ENCODE measurements at places on chromosomes 6 and 20.
A peak's percentile ranks its signal among the peaks of the same experiment; 100 is the strongest.

- DNase-seq: no peak
These were observed 31.8 kb downstream of the PLCB4 start for GRCh38 chr20:9100691-9101090.

DNA sequence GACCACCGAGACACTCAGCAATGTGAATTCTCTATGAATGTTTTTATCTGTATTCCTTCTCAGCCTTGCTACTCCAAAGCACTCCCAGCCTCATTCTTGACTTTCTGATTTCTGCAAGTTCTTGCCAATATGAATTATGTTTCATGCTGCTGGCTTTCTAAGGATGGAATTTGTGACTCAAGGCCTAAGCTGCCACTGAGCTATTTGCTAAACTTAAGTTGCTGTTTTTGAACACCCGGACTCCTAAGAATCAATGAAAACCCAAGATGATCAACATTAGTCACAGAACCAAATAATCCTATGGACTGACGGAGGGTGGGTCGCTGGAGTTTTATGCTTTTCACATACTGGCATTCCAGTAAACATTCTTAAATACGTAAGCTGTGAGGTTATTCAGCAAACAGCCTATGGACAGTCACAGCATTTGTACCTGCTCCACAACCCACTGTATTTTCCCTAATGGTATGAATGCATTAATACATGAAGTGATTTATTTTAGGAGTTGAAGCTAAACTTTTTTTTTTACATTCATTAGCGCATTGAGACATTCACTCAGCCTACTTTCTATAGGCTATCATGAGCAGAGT lies 8.2 kb upstream of the PXDC1 start:
- DNase-seq: peak; percentile 87

- peak; percentile 21 for DNase-seq
These were observed 4.0 kb downstream of the MKKS start for GRCh38 chr20:10430000-10430466.

GRCh38 chr6:9890469-9890868 lies 524.4 kb downstream of the TFAP2A start:
- DNase-seq: no peak

GRCh38 chr20:50092436-50092835 lies 20.5 kb downstream of the UBE2V1 start:
- DNase-seq: no peak

DNA sequence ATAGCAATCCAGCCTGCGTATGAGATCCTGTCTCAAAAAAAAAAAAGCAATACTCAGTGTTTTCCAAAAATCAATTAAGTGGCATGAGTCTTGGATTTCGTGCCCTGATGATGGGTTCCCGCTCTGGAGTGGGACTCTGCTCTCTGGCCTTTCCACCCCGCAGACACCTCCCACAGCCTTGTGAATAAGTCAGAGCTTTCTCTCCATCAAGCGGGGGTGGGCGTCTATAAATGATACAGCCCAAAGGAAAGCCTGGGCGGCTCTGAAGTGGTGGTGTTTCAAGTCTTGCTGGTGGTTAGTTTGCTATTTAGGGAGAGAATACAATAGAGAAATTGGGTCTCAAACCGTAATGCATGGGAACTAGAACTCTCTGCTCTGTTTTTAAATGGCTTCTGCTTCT lies 52.5 kb upstream of the TAGAP start:
- DNase-seq: no peak

DNA sequence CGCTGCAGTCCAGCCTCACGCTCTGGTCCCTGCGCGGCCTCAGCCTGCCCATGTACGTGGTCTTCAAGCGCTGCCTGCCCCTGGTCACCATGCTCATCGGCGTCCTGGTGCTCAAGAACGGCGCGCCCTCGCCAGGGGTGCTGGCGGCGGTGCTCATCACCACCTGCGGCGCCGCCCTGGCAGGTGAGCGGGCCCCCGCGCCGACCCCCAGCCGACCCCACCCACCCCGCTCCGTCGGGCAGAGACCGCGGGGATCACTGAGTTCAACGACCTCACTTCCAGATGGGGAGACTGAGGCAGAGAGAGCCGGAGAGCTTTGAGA lies 545 bp downstream of the SLC35D3 start:
- no peak for DNase-seq

DNA sequence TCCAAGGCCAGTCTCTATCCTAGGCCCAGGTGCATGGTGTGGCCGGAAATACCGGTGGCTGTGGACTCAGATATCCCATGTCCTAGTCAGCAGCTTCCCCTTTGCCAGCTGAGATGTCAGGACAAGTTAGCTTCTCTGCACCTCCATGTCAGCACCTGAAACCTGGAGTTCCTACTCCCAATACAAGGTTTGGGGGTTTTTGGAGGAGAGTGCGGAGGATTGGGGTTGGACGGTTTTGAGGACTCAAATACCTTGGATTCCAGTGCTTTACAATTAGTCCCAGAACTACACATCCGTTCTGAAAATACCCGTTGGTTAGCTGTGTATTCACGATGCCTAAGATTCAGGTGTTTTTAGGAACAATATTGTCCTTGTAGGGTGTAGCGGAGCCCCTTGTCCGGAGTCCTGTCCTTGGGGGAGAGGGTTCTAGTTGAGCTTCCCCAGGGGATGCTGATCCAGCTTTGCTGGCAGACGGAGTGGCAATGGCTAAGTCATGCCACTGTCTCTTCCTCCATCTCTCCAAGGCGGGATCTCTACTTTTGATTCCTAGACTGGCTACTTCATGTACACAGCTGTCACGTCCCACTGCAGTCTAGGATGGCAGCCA lies 45.0 kb downstream of the ADNP start:
- no peak for DNase-seq

GRCh38 chr6:110358553-110359160 lies 508 bp upstream of the METTL24 start:
- DNase-seq: no peak

- no peak for DNase-seq
These were observed 3.8 kb upstream of the MLN start for GRCh38 chr6:33807606-33808005.

DNA sequence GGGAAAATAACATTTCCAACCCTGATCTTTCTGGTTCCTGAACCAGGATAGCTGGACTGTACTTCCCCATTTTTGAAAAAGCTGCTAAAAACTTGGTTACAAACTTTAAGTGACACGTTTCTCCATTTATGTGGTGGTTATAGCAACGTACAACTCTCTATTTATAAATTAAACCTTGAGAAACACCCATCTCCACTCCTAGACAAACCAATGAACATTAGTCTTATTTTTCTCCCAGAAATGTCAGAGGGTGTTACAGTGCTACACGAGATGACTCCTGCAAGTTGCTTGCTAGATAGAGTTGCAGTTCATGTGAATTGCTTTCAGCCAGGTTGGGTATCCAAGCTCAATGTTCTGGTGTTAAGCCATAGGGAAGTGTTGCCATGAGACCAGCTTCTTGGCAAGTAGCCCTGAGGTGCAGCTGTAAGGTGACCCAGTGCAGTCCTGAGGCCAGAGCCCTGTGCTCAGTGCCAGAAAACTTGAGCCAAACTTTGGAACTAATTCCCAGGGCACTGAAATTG lies 51.3 kb upstream of the REV3L start:
- peak; percentile 9 for DNase-seq

GRCh38 chr6:128516514-128516898 lies 3.9 kb downstream of the PTPRK start:
- peak; percentile 35 for DNase-seq

DNA sequence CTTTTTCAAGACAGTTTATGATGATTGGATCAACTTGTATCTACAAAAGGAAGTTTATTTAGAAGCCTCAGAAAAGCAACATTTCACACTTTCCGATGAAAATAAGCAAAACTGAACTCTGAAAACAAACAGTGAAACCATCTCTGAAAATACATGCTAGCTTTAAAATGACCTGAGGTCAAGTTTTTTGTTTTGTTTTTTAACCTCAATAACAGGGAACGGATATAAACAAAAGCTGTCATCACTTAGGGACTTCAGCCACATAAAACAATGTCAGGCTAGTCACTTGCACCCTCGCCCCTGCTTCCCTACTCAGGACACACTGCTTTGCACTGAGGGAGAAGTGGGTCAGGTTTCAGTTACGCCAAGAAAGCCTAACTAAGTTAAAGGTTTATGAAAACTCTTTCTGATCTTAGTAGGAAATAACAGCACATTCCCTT lies 11.6 kb downstream of the BACH2 start:
- no peak for DNase-seq

DNA sequence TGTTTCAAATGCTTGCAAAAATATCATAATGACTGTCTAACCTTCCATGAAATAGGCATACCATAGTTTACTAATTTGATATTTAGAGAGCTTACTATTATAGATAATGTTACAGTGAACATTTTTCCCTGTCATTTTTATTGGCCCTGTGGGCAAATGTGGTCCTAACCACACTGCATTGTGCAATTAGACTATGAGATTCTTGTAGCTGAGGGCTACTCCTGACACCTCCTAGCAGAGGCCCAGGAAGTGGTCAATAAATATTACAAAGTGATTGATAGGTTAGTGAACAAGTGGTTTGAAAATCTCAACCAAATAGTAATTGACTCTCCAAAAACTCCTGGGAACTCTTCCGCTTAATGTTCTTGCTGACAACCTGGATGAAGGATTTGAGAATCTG lies 160.5 kb upstream of the KCNG1 start:
- DNase-seq: peak; percentile 28

DNA sequence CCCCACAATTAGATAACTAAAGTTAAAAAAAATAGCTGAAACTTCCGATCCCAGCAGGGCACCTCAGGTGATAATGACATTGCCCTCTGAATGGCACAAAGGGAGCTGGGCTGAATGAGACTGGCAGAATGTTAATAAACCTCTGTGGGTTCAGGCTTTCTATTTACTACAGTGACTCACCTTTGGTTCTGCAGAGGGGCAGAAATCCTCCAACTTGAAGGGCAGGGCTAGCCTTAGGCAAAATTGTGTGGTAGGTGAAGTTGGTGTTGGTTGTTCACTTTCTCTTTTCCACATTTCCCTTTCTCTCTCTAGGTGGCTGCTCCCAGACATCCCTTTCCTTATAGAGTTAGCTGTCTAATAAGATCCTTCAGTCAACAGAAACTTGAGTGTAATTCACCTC lies 625.2 kb downstream of the EPM2A start:
- peak; percentile 22 for DNase-seq

DNA sequence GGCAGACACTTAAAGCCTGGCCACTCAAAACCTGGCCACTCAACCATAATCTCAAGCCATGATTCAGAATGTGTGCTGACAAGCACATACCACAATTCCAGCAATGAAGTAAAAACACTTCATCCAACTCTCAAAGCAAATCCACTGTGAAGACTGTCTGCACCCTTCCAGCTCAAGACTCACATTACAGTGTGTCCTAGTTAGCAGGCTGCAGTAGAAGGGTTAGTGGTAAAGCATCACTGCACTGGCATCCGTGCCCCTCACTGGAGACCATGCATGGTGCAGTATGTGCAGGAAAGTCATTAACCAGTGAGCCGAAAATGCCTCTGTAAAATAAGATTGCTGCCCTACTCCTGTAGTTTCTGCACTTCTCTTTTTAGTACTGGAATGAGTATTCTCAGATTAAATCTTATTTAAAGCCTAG lies 43.4 kb downstream of the SLC23A2 start:
- no peak for DNase-seq

- no peak for DNase-seq
These were observed 12.8 kb downstream of the ESF1 start for GRCh38 chr20:13771853-13772453.

GRCh38 chr6:127201321-127201720 lies 65.3 kb upstream of the RNF146 start:
- peak; percentile 69 for DNase-seq

DNA sequence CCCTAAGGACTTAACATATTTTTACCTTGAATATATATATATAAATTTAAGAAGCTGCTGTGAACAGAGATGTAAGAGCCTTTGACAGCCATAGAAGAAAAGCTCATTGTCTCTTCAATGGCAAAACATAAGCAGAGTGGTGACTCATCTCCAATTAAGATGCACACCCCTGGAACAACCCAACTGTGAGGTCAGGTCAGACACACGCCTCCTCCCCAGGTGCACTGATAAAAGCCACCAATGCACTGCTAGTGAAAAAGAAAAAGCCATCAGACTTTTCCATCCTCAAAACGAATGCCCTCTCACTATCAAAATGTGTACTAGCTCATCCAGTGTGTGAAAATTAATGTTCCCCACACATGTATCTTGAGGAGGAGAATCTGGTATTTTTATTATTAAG lies 100.1 kb downstream of the SMLR1 start:
- no peak for DNase-seq

GRCh38 chr6:12440981-12441380 lies 150.8 kb downstream of the EDN1 start:
- peak; percentile 8 for DNase-seq

- DNase-seq: no peak
These were observed 9.0 kb downstream of the ACTR5 start for GRCh38 chr20:38757145-38757775.

DNA sequence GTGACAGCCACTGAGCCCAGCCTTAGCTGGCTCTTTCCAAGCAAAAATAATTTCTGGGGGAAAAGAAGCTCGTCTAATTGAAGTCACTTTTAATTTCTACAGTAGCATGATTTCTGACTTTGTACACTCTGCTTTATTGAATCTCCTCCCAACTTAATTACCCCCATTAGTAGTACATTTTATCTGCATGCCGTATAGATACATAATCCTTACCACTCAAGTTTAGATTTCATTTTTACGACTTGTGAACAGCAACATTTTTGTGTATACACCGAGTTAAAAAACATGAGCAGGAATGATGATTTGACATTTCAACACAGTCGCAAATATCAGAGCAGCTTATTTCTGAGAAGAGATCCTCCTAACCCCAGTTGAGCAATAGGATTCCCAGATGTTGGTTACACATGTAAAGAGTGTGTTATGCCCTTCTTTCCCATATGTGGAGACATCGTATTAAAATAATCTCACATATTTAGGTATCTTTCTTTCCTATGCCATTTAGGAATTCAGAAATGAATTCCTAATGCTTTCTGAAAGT lies 127.3 kb upstream of the MTHFD1L start:
- no peak for DNase-seq

- DNase-seq: no peak
These were observed 238.1 kb downstream of the HAO1 start for GRCh38 chr20:7702141-7702540.
